ENCODE measurements at places on chromosomes 6 and 20. TPM values are rescaled to one million over a fixed set of nuclear protein-coding genes. Genes with fewer than 3 reads are reported as not detected.

DNA sequence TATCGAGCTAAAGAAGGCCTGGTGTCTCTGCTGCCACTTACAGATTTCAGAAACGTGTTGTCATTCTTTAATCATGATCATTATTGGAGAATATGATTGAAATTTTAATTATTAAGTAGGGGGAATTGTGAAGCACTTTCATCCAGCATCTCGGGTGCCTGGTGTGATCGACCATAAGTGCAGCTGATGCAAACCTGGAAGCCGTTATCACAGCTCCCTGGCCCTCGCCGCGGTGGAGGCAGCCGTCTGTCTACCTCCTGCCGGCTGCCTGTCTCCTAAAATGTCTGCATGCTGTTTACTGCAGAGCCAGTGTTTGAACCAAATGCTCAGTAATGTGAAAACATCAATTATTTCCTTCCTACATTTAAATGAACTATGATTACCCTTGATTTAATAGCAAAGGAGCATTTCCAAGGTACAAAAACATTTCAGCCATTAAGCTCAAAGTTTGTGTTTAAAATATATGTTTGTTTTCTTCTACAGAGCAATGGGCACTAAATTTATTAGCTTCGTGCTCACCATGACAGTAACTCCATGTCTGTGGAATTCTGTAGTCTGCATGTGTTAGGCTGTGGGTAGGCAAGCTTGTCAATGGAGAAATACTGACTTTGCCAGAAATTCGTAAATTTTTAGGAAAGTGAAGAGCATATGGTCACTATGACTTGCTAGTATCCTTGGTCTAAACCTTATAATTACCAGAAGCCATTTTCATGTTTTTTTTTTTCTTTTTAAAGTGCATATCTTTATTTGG lies 184.5 kb upstream of the AGPAT4 start:
- DNase-seq = no peak

DNA sequence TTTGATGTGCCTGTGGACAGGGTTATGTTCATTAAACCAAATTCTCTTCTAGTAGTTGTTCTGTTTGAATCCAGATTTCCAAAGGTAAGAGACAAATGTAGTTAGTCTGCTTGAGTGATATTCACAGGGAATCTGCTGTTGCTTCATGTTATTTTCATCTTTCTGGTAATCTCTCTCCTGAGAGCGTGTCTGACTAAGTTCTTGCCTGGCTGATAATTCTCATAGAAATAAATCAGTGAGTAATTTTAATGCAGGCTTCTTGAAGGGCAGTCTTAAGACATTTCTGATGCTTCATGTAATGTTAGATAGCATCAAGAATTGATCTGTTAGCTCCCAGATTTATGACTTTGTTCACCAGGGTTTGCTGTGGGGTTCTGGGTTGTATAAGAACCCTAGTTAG lies 54.2 kb downstream of the CTNNBL1 start:
- no peak for DNase-seq

- no peak for DNase-seq
These were observed 15.9 kb downstream of the PRDM1 start for GRCh38 chr6:106102034-106102433.

GRCh38 chr20:14049111-14049510 lies 53.8 kb downstream of the MACROD2 start:
- DNase-seq = no peak

DNA sequence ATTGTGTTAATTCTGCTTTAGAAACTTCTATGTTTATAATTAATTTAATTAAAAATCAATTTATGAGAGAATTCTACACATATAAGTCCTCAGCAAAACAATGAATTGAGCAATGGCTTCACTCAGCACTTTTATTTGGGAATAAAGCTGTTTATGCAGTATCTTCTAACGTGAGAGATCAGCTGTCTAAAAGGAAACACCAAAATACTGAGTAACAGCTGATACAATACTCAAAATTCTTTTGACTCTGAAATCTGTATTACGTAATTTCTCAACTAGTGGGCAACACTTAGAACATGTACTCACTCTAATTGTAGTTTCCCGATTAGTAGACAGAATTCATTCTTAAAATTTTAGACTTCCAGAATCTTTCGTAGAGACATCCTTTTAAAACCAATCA lies 49.8 kb downstream of the MAP3K7 start:
- DNase-seq = no peak

- no peak for DNase-seq
These were observed 18.1 kb downstream of the SLX4IP start for GRCh38 chr20:10453241-10453640.

DNA sequence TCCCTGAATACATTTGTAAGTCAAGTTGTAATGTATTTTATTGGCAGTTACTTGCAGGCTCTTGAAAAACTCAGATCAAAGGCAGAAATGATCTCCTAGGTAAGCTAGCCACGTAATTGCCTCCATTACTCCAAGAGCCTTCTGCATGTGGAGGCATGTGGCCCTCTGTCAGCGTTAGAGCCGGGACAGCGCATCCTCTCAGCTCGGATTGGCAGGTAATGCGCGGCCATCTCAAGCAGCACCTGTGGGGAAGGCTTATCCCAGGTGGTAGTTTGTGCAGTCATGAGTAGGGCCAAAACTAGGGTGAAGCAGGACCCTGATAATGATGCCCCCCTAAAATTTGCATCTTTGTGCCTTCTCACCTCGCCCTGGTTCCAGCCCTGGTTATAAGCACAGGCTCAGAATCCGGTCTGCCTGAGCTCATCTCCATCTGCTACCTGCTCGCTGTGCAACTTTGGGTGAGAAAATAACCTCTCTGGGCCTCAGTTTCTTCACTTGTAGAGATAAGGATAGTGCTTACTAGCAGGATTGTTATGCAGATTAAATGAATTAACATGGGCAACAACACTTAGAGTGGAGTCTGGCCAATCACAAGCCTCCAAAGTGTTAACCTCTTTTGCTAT lies 157.5 kb upstream of the PMEPA1 start:
- no peak for DNase-seq

- no peak for DNase-seq
These were observed 117.2 kb upstream of the SLC22A16 start for GRCh38 chr6:110593637-110594036.

DNA sequence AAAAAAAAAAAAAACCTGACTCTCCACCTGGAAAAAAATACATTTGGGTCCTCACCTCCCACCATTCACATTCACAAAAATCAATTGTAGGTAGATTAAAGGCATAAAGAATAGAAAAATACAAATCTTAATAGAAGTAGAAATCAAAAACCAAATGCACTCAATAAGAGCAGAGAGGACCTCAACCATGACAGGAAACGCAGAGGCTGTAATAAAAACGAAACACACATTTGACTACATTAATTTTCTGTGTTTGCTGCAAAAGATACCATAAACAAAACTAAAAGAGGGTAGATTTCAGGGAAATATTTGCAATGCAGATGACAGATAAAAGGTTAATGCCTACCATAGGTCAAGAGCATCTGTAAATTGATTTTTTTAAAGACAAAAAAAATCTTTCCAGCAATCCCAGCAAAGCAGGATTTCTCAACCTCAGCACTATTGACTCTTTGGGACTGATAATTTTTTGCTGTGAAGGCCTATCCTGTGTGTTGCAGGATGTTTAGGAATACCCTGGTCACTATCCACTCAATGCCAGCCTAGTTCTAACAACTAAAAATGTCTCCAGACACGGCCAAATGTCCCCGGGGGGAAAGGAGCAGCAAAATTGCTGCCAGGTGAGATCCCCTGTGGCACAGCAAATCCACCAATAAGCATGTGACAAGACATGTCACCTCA lies 9.1 kb downstream of the ETV7 start:
- no peak for DNase-seq

DNA sequence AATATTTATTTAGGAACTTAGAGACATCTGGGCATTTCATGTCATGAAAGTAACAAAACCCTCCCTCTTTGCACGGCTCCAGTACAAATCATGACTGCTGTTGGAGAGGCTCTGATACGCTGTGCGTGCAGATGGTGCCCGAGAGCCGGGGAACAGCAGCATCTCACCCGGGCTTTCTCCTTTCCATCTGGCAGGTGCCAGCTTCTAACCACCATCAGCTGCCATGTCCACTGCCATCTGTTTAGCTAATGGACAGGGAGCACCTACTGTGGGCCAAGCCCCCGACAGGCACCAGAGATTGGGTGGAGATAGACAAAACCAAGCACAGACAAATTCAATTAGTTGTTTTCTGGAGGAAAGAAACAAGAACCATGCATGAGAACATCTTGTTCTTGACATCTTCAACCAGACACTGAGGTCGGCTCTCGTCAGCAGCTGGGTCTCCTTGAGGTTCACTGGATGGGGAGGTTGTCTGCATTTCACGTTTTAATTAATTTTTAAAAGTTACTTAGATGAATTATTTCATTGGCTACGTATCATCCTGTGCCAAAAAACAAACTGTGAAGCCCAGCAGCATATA lies 323.7 kb downstream of the THBS2 start:
- DNase-seq = no peak

The CNPY3 gene
- total RNA-seq = 41.9 TPM

The ATP9A gene
- 0.30 TPM for total RNA-seq

The PRR18 gene
- total RNA-seq = 0.05 TPM

The EMILIN3 gene
- not detected for total RNA-seq

The MYLK4 gene
- 0.08 TPM for total RNA-seq

The NDRG3 gene
- total RNA-seq = 10.4 TPM
